ENCODE measurements at places on chromosomes 3 and 15.

DNA sequence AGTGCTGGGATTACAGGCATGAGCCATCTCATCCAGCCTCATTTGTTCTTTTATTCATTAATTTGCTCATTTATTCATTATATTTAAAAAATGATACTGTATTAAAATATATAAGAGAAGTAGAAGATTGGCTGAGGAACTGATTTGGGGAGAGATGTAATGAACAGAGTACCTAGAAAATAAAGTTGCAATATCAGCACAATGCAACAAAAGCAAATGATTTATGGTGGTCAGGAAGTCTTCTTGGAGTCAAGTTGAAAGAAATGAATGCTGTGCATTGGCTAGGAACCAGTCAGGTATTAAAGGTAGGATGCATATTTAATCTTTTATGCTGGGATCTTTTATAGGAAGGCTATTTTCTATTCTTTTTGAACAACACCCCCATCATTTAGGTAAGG lies 152.2 kb downstream of the C3orf38 start:
- no peaks in the 10 kb centered on the region for H3K36me3 ChIP-seq
- no peak for DNase-seq
- H3K27me3 ChIP-seq, result no peaks in the 10 kb centered on the region
- no peak overlapping the region for H3K27ac ChIP-seq
- H3K4me1 ChIP-seq, result no peaks in the 10 kb centered on the region
- no peak overlapping the region for H3K4me3 ChIP-seq

DNA sequence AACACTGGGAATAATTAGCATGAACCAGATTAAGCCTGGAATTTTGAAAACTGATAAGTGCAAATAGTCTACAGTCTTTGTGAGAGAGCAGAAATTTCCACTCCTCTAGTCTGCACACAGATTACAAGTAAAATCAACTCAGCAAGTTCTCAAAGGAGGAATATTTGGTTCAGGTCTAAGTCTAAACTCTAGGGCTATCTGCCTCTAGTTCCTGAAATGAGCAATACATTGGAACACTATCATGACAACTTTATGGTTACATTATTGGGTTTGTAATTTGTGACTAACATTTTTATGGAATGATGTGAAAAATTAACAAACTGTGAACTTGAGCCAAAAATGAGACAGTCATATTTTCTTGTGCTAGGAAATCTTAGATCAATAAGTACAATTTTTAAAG lies 30.8 kb upstream of the ADGRG7 start:
- H3K4me3 ChIP-seq, result no peak overlapping the region
- no peak for DNase-seq
- no peaks in the 10 kb centered on the region for H3K27me3 ChIP-seq

- H3K27ac ChIP-seq, result no peak overlapping the region
- peaks cover 5% of the 10 kb centered on the region for H3K4me1 ChIP-seq
- no peak overlapping the region for H3K4me3 ChIP-seq
- no peak for DNase-seq
- no peaks in the 10 kb centered on the region for H3K27me3 ChIP-seq
These were observed 321.5 kb upstream of the ICE2 start for GRCh38 chr15:60800299-60801072.

DNA sequence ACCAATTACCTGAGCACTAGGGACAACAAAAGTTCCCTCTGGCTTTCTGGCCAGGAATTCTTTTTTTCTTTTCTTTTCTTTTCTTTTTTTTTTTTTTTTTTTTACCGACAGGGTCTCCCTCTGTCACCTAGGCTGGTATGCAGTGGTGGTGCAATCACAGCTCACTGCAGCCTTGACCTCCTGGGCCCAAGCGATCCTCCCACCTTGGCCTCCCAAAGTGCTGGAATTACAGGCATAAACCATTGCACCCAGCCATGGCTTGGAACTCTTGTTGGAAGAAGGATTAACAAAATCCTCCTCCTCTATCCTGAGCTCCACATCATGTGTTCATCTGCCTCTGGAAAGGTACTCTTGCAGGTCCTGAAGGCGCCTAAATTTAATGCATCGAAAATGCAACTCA lies 2.9 kb upstream of the LTF start:
- peaks cover 6% of the 10 kb centered on the region for H3K27me3 ChIP-seq
- H3K4me1 ChIP-seq, result no peaks in the 10 kb centered on the region
- H3K4me3 ChIP-seq, result no peak overlapping the region
- H3K27ac ChIP-seq, result no peak overlapping the region
- DNase-seq, result no peak

GRCh38 chr3:113243846-113244245 lies 32.5 kb downstream of the BOC start:
- DNase-seq, result no peak
- peak overlapping the region; percentile 36 for H3K27ac ChIP-seq
- peaks cover 9% of the 10 kb centered on the region for H3K36me3 ChIP-seq
- peaks cover 5% of the 10 kb centered on the region for H3K27me3 ChIP-seq

- no peak overlapping the region for H3K4me3 ChIP-seq
- H3K27ac ChIP-seq, result no peak overlapping the region
- no peaks in the 10 kb centered on the region for H3K27me3 ChIP-seq
- DNase-seq, result no peak
These were observed 531.0 kb upstream of the NR2F2 start for GRCh38 chr15:95799286-95800200.

GRCh38 chr3:144770281-144770680 lies 798.7 kb downstream of the DIPK2A start:
- no peak overlapping the region for H3K4me3 ChIP-seq
- no peaks in the 10 kb centered on the region for H3K4me1 ChIP-seq
- no peak for DNase-seq
- H3K36me3 ChIP-seq, result no peaks in the 10 kb centered on the region
- no peak overlapping the region for H3K27ac ChIP-seq
- no peaks in the 10 kb centered on the region for H3K27me3 ChIP-seq

- H3K36me3 ChIP-seq, result no peaks in the 10 kb centered on the region
- no peak for DNase-seq
- no peaks in the 10 kb centered on the region for H3K4me1 ChIP-seq
- H3K27ac ChIP-seq, result no peak overlapping the region
These were observed 17.9 kb downstream of the PLS1 start for GRCh38 chr3:142614059-142614626.

GRCh38 chr15:59347915-59348314 lies 24.8 kb downstream of the MYO1E start:
- H3K4me1 ChIP-seq, result no peaks in the 10 kb centered on the region
- no peak overlapping the region for H3K27ac ChIP-seq
- no peak overlapping the region for H3K4me3 ChIP-seq
- no peak for DNase-seq
- H3K27me3 ChIP-seq, result no peaks in the 10 kb centered on the region

DNA sequence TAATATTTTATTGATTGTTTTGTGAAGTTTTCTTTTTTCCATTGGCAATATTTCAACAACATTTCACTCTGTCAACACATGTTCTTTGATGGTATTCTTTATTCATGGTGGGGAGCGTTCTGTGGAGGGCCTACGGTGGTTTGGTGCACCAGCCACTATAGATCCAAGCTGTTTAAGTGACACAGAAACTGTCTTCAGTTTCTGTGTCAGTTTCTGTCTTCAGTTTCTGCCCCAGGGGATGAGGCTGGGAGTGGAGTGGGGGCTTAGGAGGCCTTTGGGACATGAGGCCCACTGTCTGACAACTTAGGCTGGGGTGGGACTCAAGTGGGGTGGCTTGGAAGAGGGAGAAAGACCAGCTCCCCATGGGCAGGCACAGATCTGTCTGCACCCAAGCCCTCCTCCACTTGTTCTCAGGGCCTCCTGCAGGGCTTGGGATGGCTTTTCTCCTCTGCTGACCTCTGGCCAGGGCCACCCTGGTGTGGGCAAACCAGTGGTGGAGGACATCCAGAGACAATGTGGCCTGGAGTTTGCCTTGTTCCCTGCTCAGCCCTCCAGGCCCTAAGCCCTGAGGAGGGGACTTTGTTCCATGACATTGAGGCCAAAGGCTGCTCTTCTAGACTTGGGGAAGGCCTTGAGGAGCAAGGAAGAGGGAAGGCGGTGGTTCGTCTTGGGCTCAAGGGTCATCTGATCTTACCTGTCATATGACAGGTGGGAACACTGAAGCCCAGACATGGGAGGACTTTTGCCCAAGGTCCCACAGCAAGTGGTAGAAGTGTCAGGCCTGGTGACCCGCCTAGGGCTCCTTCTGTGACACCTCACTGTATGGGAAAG lies 60.3 kb upstream of the SMAD6 start:
- no peaks in the 10 kb centered on the region for H3K27me3 ChIP-seq
- no peak for DNase-seq
- H3K4me1 ChIP-seq, result peaks cover 9% of the 10 kb centered on the region
- H3K36me3 ChIP-seq, result no peaks in the 10 kb centered on the region
- no peak overlapping the region for H3K27ac ChIP-seq

- no peaks in the 10 kb centered on the region for H3K27me3 ChIP-seq
- peaks cover 48% of the 10 kb centered on the region for H3K4me1 ChIP-seq
- H3K27ac ChIP-seq, result no peak overlapping the region
- H3K36me3 ChIP-seq, result no peaks in the 10 kb centered on the region
- H3K4me3 ChIP-seq, result peak overlapping the region; percentile 12
- DNase-seq, result no peak
These were observed 31.0 kb downstream of the EPHB3 start for GRCh38 chr3:184592371-184593219.

DNA sequence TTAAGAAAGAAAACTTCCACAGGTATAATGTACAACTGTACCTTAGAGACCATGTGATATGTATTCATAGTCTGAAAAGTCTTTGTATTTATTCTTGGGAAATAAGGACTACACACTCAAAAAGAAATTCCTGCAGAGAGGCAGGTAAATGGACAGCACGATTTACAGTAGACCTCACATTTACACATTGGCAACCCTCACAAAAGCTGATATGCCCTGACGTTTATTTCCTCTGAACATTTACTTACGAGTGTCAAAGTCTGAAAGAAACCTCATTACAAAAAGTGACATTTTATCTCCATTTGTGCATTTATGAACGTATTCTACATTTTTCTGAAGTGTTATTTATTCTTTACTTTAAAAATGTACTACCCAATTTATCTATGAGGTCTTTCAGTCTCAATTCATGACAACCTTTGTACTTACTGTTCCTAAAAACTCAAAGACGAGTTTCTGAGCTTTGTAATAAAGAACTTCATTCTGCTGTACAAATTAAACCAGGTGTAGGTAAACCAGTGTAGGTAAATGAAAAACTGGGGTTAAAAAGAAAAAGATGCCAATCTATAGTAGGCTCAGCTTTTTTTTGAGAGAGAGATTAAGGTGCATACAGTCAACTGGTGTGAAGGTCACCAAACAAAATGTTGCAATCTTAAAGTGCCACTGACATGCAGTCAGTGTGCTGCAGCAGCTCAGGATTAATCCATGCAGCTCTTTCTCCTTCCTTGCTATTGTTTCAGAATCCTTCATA lies 44.3 kb downstream of the THRB start:
- no peaks in the 10 kb centered on the region for H3K27me3 ChIP-seq
- no peak overlapping the region for H3K4me3 ChIP-seq
- DNase-seq, result no peak
- H3K27ac ChIP-seq, result no peak overlapping the region
- H3K36me3 ChIP-seq, result no peaks in the 10 kb centered on the region
- H3K4me1 ChIP-seq, result peaks cover 5% of the 10 kb centered on the region

DNA sequence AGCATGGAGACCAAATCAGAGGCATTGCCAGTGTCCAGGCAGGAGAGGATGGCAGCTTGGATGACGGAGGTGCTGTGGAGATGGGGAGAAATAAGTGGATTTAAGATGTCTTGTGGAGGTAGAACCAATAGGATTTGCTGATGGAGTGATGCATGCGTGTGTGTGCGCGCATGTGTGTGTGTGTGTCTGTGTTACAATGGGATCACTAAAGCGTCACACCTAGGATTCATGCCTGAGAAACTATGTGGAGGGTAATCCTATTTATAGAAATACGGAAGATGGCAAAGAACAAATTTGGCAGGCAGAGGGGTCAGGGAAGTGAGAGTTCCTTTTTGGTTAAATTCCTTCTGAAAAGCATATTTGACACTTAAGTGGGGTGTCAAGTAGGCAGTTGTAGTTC lies 64.8 kb upstream of the ARL8B start:
- H3K36me3 ChIP-seq, result no peaks in the 10 kb centered on the region
- no peak overlapping the region for H3K27ac ChIP-seq
- H3K4me3 ChIP-seq, result no peak overlapping the region
- DNase-seq, result no peak

GRCh38 chr3:112424394-112424793 lies 74.9 kb downstream of the BTLA start:
- H3K27me3 ChIP-seq, result peaks cover 29% of the 10 kb centered on the region
- peaks cover 6% of the 10 kb centered on the region for H3K36me3 ChIP-seq
- H3K4me3 ChIP-seq, result no peak overlapping the region
- DNase-seq, result no peak
- H3K4me1 ChIP-seq, result no peaks in the 10 kb centered on the region
- H3K27ac ChIP-seq, result no peak overlapping the region

DNA sequence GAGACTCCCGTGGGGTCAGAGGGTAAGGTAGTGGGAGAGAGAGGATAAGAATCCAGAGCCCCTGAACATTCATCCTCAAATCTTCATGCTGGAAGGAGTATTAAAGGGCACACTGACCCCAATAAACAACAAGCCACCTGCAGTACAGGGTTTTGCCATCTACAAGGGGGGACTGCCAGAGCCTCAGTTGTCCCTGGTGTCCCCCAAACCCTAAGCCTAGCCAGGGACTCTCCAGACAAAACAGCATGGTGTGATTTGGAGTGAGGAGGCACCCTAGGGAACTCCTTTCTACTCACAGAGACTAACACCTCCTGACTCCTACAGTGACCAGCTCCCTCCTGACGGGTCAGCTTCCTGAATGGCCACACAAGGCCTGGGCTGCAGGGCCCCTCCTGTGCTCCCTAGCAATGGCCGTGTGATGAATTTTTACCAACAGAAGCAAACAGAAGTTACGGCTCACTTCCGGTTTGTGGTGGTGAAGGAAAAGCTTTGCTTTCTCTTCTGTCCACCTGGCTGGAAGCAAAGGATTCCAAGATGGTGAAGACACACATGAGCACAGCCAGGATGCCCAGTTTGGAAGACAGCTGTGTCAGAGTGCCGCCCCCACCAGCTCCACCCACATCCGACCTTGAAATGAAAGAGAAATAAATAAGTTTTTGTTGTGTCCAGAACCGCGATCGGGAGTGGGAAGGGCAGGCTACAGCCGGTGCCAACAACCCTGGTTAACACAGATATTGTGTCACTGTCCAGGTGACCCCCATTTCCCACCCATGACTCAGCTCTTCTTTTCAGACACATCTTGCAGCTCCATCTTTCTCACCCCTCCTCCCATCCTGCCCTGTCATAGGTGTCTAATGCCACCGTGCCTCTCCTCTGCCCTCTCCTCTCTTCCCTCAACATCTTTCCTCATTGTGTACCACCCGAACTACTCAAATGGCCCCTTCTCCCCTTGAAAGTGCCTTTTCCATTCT lies 69.6 kb upstream of the ATP13A3 start:
- H3K4me3 ChIP-seq, result no peak overlapping the region
- peaks cover 22% of the 10 kb centered on the region for H3K4me1 ChIP-seq
- H3K36me3 ChIP-seq, result no peaks in the 10 kb centered on the region
- H3K27ac ChIP-seq, result peak overlapping the region; percentile 92
- DNase-seq, result no peak
- no peaks in the 10 kb centered on the region for H3K27me3 ChIP-seq

GRCh38 chr15:100113351-100114080 lies 228.3 kb downstream of the ADAMTS17 start:
- no peak overlapping the region for H3K27ac ChIP-seq
- H3K27me3 ChIP-seq, result no peaks in the 10 kb centered on the region
- no peak overlapping the region for H3K4me3 ChIP-seq
- peaks cover 2% of the 10 kb centered on the region for H3K36me3 ChIP-seq
- H3K4me1 ChIP-seq, result peaks cover 65% of the 10 kb centered on the region

GRCh38 chr3:22939349-22939748 lies 263.8 kb upstream of the UBE2E2 start:
- H3K4me1 ChIP-seq, result no peaks in the 10 kb centered on the region
- H3K36me3 ChIP-seq, result no peaks in the 10 kb centered on the region
- H3K27ac ChIP-seq, result no peak overlapping the region
- no peak overlapping the region for H3K4me3 ChIP-seq
- DNase-seq, result no peak
